ENCODE measurements at places on chromosomes 3 and 15.

GRCh38 chr15:35647303-35647702, 101.3 kb upstream of the DPH6 start:
- no peak for DNase-seq

- DNase-seq: no peak
These were observed 147.5 kb downstream of the STT3B start for GRCh38 chr3:31680072-31680870.

DNA sequence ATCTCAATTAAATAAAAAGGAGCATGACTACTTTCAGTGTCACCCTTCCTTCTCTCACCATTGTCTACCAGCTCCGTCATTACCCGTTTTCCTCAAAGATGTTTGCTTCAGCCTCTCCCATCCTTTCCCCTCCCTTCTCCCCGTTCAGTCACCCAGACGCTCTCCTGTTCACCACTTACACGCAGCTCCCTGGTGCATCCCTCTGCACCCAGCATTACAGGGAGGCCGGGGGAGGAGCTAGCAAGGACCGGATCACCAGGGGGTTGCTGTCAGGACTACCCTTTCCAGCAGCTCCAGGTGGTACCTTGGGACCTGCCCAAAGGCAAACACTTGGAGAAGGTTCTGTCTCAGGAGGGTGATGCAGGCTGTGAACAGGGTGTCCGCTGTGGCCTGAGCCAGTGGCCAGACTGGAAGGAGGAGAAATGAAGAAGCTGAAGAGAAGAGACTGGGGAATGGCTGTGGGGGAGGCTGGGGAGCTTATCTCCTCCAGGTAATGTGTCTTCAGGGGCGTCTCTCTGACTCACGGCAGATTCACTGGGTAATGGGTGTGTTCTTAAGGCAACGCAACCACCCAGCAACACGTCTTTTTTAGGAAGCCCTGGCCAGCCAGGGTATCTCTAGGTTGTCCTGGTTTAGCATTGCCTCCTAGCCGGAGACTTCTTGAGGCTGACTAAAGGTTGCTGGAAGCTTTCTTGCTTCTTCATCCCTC, 21.8 kb upstream of the BDH1 start:
- no peak for DNase-seq

DNA sequence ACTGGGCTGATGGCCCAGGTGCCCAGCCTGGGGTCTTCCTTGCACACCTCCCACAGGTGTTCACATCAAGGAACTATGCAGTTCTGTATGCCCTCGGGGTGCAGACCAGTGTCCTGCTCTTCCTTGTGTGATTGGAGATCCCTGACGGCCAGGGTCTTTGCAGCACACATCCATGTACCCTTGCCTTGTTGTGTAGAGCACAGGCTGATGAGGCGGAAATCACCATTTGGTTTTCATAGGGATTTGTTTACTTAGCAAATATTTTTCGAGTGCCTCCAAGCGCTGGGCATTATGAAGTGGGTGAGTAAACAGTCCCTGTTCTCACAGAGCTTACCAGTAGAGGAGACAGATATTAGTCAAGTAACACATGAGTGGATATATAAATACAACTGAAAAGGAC, 209.3 kb upstream of the UMPS start:
- no peak for DNase-seq

Data from iPS DF 6.9 (cell line).